HFFc6 (cell line): ENCODE measurements at places on chromosomes 2 and 18.

DNA sequence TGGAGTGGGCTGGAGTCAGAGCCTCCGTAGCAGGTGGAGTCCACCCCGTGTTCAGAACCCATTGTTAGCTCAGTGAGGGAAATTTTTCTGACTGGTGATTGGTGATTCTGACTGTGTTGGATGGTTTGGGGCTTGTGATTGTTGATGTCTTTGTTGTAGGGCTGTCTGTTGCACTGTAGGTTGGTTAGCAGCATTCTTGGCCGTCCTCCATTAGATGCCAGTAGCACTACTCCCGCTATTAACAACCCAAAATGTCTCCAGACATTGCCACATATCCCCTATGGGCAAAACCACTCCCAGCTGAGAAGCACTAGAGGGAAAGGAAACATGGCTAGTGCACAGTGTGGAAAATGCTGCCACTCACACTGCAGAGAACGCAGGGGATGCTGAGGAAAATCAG lies 51.7 kb downstream of the ARMC9 start:
- DNase-seq: peak; percentile 63

DNA sequence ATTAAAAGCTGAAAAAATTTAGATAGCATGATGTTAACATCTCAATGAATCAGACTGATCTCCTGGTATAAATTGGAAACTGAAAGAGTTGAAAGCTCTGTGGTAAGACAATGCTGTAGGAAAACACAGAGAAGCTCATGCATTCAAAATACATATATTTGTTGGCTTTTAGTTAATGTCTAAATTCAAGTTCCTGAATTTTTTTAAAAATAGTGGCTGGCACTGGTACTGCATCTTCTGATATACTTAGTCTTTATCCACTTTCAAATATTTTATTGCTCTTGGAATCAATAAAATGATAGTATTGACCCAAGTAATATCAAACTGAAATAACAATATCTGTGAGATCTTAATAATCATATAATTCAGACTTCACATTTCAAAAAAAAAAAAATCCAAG lies 151.4 kb upstream of the FIGN start:
- no peak for DNase-seq

DNA sequence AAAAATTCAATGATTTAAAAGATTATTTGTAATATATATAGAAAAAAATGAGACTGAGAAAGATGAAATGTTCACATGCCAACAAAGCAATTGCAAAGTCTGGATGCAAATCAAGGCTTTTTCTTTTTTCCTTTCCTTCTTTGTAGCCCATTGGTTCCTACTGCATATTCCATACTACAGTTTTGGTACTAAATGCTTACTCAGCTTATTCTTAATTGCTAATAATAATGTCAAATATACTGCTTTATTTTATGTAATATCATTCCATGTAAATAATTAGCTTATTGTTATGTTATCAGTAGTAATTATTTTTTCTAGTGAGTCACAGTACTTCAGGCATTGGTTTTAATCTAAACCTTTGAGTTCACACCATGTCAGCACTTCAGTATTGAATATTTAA lies 407.4 kb upstream of the LRRTM1 start:
- DNase-seq: no peak

GRCh38 chr2:464562-465309 lies 176.8 kb upstream of the ALKAL2 start:
- DNase-seq: no peak

DNA sequence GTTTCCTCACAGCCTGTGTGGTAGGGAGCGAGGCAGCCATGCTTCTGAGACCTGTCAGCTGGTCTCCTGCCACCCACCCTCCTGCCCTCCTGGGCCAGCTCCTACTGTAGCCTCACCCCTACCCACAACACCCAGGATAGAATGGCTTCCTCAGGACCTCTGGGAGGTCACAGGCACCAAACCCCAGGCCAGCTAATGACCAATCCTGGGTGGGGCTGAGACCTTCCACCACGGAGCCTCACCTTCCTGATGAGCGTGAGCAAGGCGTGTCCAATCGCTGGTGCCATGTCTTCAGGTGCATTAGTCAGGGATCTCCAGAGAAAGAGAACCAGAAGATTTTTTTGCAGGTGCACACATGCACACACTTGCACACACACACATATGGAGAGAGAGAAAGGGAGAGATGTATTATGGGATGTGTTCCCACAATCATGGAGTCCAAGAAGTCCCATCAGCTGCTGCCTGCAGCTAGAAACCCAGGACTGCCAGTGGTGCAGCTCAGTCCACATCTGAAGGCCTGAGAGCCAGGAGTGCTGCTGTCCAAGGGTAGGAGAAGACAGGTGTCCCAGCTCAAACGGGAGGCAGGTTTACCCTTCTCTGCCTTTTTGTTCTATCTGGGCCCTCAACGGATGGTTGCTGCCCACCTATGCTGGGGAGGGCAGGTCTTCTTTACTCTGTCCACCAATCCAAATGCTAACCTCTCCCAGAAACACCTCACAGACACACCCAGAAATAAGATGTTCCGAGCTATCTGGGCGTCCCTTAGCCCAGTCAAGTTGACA lies 70.4 kb upstream of the HDAC4 start:
- no peak for DNase-seq

- no peak for DNase-seq
Measured at GRCh38 chr2:98460573-98461497, 16.2 kb downstream of the INPP4A start.

DNA sequence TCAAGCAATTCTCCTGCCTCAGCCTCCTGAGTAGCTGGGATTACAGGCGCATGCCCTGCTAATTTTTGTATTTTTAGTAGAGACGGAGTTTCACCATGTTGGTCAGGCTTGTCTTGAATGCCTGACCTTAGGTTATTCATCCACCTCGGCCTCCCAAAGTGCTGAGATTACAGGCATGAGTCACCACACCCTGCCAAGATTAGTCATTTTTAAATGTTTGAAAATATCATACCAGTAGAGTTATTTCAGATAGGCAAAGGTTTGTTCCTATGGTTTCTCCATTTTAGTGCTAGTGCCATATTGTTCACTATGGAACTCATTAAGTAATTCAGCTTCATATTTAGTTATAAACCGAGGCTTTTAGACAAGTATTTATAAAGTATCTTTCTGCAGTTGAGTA lies 52.3 kb downstream of the HIBCH start:
- peak; percentile 77 for DNase-seq

DNA sequence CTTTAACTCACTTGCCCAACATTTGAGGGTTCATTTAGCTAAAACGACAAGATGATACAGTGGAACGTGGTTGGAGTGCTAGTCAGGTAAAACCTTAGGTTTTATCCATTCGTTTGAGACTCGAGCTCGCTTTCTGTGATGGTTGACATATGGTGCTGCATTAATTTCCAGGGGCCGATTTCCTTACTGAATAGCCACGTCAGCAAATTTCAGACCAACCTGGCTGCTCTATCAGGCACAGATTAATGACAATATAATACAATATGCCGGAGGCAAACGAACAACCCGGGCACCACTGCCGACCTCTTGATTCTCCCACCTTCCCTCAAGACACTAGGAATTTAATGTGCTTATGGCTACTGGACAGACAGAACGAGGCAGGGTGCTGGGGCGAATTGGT lies 42.0 kb downstream of the NABP1 start:
- no peak for DNase-seq

DNA sequence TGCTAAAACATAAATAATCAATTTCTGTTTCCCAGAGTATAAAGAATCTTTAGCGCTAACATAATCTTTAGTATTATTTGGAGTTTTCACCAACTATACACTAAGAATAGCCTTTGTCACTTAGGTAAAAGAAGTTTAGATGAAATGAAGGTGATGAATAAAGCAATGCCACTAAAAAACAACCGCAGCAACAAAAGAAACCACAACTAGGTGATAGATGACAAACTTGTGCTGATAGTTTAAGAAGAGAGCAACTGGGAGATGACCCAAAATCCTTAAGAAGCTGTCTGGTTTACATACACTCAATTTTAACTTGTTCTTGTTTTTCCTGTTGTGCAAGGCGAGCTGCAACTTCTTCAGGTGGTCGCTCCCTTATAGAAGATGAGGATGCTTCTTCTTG lies 24.8 kb downstream of the IMMT start:
- DNase-seq: no peak

- DNase-seq: no peak
Measured at GRCh38 chr2:237411683-237412423, 2.1 kb downstream of the COL6A3 start.

GRCh38 chr2:163571423-163572102 lies 164.2 kb downstream of the FIGN start:
- DNase-seq: no peak

GRCh38 chr18:7273301-7273921 lies 42.5 kb downstream of the LRRC30 start:
- peak; percentile 16 for DNase-seq

DNA sequence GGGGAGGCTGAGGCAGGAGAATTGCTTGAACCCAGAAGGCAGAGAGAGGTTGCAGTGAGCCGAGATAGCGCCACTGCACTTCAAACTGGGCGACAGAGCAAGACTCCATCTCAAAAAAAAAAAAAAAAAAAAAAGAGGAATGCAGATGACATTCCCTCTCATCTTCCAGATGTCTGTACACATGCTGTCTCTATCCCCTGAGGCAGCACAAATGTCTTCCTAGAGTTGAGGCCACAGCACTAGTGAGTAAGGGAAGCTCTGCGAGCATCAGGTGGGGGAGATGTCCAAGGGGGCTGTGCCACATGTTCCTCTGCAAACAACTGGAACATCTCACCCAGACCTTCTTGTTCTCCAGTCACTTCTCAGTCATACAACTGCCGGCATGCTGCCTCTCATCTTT lies 35.6 kb upstream of the LRRC30 start:
- DNase-seq: no peak

DNA sequence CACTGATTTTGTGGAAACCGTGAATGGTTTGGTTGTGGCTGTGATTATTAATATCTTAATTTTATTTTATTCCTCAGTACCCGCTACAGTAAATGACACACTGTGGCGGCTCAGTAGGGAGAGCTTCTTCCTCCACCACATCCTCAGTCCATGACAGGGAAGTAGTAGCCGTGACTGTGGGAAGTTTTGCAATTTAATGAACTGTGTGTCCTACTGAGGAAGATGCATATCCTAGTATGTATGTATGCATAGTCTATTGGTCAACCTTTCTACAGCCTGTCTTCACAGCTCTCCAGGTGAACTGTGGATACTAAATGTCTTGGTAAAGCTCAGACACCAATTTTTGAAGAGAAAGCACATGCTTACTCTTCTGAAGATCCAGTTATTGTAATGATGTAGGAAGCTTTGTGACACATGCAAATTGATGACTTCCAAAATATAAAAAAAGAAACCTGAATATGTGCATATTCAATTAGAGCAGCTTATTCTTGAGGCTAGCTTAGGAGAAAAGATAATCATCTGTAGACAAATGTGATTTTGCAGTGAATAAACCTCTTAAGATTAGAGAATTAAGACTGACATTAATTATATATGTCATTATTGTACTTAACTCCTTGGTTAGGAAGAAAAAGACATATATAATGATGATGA lies 384.3 kb upstream of the CNTNAP5 start:
- DNase-seq: no peak

DNA sequence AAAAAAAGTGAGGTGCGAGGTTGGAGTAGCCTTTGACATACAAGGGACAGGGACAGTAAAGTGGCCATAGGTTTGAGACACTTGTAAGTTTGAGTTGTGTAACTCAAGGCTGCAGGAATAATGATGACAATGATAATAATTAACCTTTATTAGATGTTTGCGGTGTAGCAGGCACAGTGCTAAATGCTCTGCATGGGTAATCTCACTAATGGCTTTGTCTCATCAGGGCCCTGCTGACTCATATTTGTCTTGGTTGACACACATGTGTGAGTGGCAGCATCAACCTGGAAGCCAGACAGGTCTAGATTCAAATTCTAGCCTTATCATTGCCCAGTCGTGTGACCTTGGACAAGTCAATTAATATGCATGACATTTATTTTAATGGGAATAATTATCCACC lies 126.2 kb downstream of the FSHR start:
- no peak for DNase-seq

GRCh38 chr18:79910563-79911343 lies 40.7 kb downstream of the SLC66A2 start:
- no peak for DNase-seq
